ENCODE measurements at places on chromosomes 6 and 20.
A peak's percentile ranks its signal among the peaks of the same experiment; 100 is the strongest.

GRCh38 chr20:19129976-19130612 lies 82.3 kb upstream of the SLC24A3 start:
- no peak for DNase-seq

DNA sequence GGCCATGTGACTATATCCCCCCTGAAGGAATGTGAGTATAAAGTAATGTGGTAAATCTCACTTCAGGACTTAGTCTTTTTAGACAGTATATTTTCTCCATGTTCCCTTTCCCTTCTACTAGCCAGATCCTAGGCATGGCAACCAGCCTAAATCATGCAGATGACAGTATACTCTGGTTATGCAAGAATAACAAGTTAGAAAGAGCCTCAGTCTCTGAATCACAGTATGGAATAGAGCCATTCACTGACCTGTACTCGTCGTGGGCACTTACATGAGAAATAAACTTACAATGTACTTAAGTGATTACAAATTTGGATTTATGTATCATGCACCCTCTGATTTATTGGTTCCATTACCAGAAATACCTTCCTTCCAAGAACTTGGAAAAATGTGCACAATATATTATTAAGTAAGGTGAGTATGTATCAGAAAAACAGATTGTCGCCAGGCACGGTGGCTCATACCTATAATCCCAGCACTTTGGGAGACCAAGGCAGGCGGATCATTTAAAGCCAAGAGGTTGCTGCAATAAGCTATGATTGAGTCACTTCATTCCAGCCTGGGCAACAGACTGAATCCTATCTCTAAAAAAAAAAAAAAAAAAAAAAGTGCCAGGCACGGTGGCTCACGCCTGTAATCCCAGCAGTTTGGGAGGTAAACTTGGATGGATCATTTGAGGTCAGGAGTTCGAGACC lies 25.1 kb upstream of the FAM8A1 start:
- no peak for DNase-seq

DNA sequence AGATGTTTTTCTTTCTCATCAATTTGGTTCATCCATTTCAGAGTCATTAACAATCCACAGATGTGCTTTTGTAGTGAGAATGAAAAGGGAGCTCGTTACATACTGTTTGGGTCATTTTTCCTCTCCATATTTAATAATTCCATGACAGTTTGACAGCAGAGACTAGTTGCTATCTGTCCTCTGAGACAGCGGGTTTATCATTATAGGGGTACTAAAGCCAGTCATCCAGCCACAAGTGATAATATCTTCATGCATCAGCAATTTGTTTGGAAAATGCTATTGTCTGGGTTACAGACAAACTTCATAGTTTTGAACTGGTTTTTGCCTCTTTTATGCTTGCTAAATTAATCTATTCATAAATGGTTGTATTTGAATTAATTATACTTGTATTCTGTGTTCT lies 350.6 kb upstream of the FLRT3 start:
- no peak for DNase-seq

GRCh38 chr6:41122373-41122772 lies 31.8 kb downstream of the TREML1 start:
- DNase-seq: no peak

DNA sequence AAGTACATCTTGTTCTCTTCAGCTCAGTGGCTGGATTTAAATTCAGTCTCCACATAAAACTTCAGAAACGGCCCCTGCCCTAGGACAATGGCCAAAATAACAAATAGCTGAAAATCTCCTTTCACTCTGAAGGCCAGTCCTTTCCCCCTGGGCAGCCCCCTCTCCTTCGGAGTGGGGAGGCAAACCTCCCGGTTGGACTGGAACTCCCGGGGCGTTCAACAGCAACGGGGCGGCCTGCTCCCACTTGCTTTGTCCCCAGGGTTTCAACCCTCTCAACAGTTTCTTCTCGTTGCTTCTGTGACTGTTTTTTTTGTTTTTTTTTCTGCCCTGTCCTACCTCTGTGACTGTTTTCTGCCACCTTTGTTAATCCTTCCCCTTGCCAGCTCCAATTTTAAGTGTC lies 102.6 kb upstream of the DUSP22 start:
- DNase-seq: no peak

DNA sequence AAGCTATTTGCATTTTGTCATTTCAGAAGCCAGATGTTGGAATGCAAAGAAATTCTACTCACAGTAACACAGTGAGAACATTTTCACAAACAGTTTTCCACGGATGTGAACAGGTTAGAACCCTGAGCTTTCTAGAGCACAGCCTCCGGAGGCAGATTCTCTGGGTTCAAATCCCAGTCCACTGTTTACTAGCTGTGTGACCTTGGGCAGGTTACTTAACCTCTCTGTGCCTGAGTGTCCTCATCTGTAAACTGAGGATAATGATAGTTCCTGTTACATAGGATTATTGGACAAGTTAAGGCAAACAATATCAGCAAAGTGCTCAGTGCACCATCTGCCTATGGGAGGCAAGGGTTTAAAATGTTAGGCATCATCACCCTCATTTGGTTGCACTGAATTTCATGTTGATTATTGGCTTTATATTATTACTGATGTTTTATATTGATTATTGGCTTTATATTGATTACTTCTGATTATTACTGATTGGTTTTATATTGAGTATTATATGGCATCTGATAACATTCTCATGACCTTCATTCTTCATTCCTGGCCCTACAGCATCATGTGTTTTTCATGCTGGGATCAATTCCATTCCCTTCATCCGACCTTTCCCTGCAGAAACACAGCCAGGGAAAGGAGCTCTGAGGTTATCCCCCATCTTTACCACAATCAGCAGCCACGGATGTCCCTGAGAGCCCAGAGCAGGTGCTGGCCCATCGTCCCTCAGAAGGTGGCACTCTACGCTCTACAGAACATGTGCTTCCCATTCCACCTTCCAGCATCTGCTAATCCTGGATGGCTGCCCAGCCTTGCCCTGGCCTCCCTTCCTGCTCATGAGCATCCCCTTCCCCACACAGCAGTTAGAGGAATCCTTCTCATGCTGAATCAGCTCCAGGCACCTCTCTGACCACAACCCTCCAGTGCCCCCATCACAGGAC lies 283.1 kb downstream of the PREX1 start:
- no peak for DNase-seq

DNA sequence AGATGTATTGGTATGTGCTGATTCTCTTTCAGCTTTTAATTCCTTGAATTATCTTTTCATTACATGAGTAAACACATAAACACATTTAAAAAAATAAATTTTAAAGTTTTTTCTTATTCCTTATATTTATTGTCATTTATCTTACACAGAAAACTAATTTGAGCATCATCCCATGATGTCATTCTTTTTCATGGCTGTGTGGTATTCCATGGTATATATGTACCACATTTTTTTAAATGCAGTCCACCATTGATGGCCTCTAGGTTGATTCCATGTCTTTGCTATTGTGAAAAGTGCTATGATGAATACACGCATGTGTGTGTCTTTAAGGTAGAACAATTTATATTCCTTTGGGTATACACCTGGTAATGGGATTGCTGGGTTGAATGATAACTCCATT lies 33.3 kb downstream of the OTOR start:
- DNase-seq: no peak

- DNase-seq: no peak
These were observed 26.0 kb downstream of the SLC2A10 start for GRCh38 chr20:46735436-46735835.

GRCh38 chr6:33437666-33438065 lies 16.7 kb upstream of the ZBTB9 start:
- no peak for DNase-seq

GRCh38 chr6:6932968-6933367 lies 174.8 kb upstream of the RREB1 start:
- DNase-seq: no peak

DNA sequence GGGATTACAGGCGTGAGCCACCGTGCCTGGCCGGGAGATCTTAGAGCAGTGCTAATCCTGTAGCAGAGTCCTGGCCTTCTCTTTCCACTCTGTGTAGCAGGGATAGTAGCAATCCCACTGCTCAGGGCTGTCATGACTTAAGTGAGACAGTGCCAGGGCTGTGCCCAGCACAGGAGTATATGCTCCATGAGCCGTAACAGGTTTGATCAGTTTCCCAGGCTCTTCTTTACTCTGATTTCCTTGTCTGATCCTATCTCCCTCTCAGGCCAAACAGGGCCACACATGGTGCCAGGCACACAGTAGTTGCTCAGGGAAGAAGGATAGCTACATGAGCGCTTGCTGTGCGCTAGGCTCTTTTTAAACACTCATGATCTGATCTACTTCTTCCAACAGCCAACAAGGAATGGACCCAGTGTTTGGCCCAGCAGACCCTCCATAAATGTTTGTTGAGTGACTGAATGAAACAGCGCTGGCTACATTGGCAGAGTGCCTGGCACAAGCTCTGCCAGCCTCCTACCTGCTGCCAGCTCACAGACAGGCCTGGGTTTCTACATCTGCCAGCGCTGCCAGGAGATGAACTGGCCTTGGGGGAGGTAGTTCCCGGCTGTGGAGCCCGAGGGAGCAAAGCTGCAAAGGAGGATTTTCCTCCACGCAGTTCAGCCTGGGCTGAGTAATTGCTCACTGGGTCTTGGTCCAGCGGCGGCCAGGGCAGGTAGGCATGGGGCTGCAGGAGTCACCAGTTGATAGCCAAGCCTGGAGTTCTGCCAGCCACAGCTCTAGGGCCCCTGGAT lies 36.9 kb downstream of the SNAI1 start:
- DNase-seq: no peak

- no peak for DNase-seq
These were observed 25.2 kb upstream of the NCOA3 start for GRCh38 chr20:47476452-47476851.

DNA sequence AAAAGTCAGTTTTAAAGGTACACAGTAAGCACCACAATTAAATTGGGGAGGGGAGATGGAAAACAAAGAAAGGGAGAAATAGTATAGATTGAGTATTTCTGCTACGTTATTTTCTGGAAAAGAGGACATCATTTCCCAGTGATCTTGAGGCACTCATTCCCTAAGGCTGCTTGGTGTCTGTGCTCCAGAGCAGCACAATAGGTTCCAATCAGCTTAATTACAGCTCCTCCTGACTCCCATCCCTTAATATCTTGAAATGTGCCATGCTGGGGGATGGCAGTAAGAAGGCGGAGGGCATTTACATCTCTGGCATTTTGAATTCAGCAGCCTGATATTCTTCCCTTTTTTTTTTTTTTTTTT lies 39.5 kb upstream of the BEND3 start:
- no peak for DNase-seq

- DNase-seq: no peak
These were observed 5.4 kb downstream of the R3HDML start for GRCh38 chr20:44342248-44342647.

- DNase-seq: no peak
These were observed 371.8 kb upstream of the NRSN1 start for GRCh38 chr6:23754197-23754596.

GRCh38 chr20:33719277-33719988 lies 677 bp downstream of the PXMP4 start:
- DNase-seq: no peak

DNA sequence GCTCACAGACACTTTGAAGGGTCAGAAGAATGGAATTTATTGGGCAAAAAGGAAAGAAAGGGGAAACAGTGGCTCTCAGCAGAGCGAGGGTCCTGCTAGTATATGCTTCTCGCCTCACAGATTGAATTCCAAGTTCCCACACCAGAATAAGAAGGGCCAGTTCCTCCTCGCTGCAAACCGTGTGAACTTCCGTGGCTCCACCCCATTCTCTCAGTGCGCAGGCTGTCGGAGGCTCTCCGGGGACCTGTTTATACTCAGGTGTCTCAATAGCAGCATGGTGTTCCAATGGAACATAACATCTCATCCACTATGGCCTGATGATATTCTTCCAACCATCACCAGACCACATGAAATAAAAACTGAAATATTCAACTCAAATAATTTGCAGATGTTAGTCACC lies 4.6 kb downstream of the SAMD3 start:
- DNase-seq: no peak

DNA sequence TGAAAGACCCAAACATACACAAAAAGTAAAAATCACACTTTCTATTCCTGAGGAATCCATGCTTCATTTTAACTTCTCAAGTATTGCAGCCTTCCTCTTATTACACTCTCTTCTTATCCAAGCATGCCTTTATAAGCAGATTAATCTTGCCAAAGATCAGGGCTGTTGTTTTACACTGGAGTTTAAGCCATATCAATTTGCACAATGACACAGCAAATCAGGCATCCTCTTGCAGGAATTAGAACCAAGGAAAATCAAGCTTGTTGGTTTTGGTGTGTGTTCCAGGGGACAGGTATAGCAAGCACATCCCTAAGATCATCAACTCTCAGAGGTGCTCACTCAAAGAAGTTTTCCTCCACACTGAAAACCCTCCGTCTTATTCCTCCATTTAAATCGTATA lies 69.5 kb downstream of the CYP39A1 start:
- DNase-seq: no peak

DNA sequence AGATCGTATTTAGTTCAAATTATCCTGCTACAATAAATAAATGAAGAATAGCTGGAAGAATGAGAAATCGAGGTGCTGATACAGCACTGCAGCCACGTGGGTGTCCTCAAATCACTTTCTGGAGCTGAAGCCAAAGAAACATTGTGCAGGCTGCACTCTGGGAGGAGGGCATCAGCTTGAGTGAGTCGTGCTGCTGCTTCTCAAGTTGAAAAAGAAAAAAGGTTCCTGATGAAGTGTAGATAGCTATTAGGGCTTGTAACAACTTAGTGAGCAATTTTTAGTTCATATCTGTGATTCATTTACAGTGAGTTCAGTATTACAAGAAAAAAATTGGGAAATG lies 40.5 kb downstream of the DSE start:
- no peak for DNase-seq

- DNase-seq: peak; percentile 19
These were observed 46.7 kb downstream of the MARCKS start for GRCh38 chr6:113903666-113904330.

All from nephron progenitor cell (in vitro differentiated cells).